ENCODE measurements at places on chromosomes 11 and 22.

GRCh38 chr11:134202661-134203060 is 21.1 kb downstream of the NCAPD3 start:
- no peak for DNase-seq

- no peak for DNase-seq
These were observed 141.3 kb upstream of the TTC12 start for GRCh38 chr11:113173126-113173525.

- DNase-seq: peak; percentile 99
These were observed 128.2 kb downstream of the SGSM3 start for GRCh38 chr22:40498420-40499208.

DNA sequence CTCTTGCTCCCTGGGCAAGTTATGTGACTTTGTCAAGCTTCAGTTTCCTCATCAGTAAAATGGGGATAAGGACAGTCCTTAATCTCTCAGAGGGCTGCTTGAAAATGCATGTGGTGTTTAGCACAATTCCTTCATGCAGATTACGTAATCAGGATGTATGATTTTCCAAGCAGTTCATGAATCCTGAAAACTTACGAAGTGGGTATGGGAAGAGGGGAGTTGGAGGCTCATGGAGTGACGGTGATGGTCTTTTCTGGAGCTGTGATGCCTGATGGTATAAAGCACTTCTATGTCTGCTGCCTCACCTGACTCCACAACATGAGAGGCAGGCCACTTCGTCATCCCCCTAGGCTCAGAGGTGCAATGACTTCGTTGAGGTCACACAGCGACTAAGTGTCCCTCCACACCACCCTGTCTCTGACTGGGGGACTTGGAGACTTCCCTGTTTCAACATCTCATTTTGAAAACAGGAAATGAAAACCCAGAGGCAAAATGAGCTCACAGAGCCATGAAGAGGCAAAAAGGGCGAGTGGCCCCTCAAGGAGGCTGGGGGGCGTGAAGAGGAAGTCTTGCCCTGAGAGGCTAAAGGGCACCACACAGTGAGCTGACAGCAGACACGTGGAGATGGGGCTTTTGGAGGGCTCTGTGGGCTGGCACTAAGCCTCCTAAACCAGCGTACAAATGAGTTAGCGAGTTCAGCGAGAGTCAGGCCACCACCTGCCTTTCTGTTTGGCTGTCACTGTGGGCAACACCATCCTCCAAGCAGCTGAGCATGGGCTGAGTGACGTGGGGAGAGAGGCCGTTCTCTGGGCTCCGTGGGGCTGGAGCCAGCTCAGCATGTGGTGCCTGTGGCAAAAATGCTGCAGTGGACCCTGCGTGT is 10.1 kb downstream of the MCM5 start:
- no peak for DNase-seq

- no peak for DNase-seq
These were observed 8.9 kb upstream of the NLRP6 start for GRCh38 chr11:269146-269890.

GRCh38 chr22:25054943-25055511 is 102.5 kb downstream of the KIAA1671 start:
- DNase-seq: peak; percentile 2

GRCh38 chr22:35660291-35661127 is 12.3 kb downstream of the APOL6 start:
- no peak for DNase-seq

DNA sequence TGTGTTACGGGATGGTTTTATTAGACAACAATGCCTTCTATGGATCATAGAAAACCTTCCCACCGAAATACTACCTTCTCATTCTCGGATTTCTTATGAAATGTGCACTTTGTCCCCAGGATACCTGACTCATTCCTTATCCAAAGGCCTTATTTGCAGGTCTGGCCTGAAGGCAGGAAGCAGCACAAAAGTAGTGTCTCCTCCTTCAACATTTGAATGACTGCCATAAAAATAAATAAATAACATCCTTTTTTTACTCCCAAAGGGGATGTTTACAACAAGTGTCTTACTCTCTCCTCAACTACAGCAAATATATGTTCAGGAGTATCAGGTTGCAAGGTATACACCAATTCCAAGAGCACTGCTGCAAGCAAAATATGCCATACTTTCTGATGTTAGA is 41.6 kb upstream of the PAK1 start:
- DNase-seq: no peak

DNA sequence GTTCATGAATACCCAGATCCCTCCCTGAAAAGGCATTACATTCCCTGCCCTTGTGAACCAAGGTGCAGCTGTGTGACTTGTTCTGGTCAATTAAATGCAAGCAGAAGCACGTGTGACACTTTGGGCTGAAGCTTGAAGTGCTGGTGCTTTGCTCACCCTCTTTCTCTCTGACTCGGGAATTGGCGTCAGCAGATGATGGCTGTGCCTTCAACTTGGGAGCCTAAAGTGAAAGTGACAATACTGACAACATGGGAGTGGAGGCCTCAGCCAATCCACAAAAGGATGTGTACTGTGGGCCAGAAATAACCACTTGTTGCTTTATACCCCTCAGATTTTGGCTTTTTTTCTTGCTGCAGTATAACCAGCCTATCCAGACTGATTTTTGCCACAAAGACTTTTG is 148.3 kb upstream of the THY1 start:
- no peak for DNase-seq

DNA sequence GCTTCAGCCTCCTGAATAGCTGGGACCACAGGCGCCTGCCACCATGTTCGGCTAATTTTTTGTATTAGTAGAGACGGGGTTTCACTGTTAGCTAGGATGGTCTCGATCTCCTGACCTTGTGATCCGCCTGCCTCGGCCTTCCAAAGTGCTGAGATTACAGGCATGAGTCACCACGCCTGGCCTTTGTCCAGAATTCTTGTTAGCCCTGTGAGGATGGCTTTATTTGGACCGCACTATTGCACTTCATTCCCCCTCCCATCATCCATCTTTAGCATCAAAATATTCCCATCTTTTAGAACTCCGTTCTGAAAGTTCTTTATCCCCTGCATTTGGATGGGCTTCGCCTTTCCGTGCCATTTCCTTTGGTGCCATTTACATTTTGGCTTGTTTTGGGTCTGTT is 2.6 kb downstream of the SAMM50 start:
- DNase-seq: no peak

DNA sequence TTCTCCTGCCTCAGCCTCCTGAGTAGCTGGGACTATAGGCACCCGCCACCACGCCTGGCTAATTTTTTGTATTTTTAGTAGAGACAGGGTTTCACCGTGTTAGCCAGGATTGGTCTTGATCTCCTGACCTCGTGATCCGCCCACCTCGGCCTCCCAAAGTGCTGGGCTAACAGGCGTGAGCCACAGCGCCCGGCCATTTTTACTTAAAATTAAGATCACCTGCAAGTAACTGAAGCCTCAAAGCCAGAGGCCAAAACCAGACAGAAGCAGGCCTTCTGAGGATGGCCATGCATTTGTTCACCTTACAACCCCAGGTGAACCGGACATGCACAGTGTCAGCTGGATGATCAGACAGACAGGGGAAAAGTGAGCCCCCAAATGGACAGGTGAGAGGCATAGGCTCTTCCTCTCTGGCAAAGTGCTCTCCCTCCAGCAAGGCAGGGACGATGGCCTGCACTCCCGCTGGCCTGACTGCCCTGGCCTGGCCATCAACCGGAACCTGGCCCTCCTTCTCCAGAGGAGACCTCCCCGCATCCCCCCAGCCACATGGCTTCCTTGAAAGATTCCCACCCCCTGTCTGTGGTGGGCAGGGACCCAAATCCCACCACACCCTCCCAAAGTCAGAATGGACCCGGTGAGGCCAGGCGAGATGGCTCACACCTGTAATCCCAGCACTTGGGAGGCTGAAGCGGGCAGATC is 25.9 kb downstream of the APOBEC3H start:
- no peak for DNase-seq

DNA sequence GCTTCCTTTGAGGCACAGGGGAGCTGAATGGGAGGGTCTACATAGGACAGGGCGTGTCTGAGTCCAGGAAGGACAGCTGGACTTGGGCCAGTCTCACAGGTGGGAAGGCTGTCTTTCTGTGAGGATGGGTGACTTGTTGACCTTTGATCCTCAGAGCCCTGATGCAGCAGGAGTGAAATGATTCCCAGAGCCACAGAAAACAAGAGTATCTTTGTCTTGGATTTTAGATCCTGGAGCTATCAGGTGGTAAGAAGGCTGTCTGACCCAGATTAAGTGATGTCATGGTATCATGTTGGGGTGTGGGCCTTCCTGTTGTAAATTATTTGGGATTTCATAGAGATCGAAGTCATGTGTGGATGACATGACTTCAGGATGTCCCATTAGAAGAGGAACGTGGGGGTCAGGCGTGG is 15.0 kb downstream of the PTPRJ start:
- DNase-seq: no peak

DNA sequence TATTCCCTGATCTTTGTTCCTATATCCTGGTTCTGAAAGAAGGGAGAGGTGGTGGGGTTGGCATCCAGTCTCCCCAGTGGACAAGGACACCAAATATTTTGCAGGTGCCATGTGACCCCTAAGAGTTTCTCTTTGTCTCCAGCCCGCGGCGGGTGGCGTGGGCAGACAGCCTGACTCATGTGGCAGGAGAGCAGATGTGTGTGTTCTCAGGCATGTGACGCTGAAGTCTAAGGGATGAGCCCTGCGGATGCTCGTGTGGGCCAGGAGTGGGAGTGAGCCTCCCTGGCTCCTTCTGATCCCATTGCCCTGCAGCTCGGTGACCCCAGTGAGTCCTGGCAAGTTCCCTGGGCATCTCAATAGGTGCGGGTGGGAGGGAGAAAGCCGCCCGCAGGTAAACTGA is 94.8 kb upstream of the TBCEL start:
- peak; percentile 26 for DNase-seq

DNA sequence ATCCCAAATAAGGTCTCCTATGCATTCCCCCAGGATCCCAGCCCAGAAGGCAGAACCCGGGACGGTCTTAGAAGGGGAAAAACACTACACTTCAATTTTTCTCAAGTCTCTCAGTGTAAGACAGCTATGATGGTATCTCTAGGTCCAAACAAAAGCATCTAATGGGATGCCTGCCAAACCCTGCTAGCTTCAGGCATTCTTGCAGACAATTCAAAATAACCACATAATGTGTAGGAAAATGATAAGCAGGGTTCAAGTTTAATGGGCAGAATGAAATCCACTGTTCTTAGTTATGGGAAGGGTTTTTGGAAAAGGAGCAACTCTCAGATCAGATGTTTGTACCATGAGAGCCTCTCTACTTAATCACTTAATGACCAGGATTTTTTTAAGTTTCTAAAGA is 119.8 kb upstream of the ANO1 start:
- no peak for DNase-seq

DNA sequence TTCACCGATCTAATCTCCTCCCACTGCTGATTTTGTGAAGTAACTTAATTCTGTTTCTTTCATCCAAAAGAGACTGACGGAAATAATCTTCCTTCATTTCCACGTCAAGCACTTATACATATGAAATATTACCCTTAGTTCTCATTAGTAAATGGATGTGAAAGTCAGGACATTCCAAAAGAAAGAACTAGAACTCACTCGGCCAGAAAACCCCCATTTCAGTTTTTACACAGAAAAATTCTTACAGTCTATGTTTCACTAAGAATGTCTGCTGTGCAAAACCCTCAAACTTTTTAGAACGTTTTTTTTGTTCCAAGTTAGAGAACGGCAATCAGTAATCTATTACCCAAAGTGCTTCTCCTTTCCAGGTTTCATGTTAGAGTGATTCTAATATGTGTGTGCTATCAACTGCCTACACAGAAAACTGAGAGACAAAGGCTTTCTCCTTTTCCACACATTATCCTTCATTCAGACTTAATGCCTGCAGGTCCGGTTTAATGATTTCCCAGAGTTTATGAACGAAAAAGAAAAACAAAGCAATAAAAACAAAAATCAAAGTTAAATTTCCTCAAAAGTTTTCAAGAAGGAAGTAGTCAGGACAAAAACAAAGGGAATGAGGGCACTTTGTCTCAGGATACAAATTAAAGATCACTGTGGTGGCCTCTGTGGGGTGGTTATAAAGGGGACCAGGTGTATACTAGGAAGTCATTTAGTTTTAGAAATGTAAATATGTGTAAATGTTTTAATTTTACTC is 11.3 kb upstream of the SESN3 start:
- DNase-seq: peak; percentile 20

GRCh38 chr11:58268142-58268541 is at the start of gene OR10W1:
Gene OR10W1 (minus strand): TSS chr11:58268260. CDS start chr11:58267858, 402 bp downstream.
- no peak for DNase-seq

DNA sequence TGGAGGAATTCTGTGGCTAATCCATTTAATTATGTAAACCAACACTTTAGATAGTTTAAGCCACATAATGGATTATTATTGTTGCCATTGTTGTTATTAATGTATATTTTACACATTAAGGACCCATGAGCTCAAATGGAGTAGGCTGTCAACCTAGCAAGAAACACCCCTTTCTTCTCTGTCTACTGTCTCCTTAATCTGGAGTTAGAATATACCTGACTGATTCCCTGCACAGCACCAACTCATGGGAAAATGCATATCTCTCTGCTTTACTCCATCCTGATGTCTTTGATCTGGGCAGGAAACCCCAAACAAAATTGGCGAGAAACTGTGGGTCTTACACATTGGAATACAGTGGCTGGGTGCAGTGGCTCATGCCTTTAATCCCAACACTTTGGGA is 24.0 kb upstream of the ME3 start:
- no peak for DNase-seq

- DNase-seq: no peak
These were observed 1354.5 kb downstream of the BRD1 start for GRCh38 chr22:48473202-48473601.

GRCh38 chr11:36500315-36500721 is 9.8 kb downstream of the TRAF6 start:
- DNase-seq: peak; percentile 89

All from kidney glomerular epithelial cell (primary cell).